Upper lobe of right lung (tissue), 1 donor: ENCODE measurements at places on chromosomes 4 and X.

GRCh38 chrX:130120321-130120731 lies 10.0 kb upstream of the ELF4 start:
- DNase-seq, result no peak

DNA sequence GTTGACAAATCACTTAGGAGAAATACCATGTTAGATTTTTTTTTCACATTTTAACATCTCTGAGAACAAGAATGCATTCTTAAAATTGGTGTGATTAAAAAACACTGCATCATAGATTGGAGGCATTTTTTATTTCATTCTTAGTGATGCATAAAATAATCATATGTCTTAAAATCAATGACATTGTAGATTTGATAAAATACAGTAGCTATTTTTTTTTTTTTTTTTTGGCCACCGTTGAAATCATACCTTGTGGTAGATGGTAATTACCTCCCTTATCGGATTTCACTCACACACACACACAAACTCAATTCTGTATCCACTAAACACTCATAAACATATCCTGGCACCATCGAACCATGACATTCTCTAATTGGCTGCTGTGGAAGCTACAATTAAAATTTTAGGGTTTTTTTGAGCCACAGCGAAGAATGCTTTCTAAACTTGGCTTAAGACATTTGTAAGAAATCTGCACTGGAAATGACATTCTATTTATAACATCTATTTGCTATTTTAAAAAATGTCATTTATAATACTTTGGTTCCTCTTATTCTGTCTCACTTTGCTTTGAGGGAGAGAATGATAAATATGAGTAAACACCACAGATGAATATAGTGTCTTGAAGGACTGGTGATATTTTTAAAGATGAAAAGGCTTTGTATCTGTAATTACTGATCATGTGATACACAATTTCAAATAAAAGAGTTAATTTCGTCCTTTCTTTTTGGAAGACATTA lies 60.1 kb downstream of the CCSER1 start:
- DNase-seq, result no peak

DNA sequence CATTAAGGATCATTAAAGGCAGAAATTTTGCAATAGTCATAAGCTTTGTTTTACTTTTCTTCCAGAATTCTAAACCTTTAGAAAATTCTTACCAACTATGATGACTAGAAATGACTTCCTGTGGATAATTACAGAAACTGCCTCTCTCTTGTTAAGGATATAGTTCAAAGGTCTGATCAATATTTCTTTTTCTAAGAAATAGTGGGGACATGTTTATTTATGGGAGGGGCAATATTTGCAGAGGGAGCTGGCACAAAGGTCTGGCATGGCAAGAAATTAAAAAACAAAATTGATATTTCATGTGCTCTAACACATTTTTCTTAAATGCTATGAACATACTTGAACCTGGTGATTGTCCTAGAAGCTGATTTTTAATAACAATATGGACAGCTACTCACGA lies 448.9 kb downstream of the KCTD8 start:
- no peak for DNase-seq

DNA sequence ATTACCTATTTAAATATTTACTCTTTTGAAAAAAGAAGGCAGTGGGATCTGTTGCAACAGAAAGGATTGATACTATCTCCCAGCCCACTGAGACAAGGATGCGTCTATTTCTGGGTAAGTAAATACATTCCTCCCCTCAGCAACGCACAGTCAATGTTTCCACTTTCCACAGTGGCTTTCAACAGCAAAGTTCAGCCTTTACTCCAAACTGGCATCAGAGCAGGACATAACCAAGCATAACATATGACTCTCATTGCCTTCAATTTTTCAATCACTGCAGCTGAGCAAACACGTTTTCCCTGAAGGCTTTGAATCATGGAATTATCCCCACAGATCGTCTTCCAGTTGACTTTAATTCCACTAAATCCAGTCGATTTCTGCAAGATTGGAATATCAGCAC lies 160.3 kb upstream of the FRG1 start:
- DNase-seq, result no peak

- no peak for DNase-seq
Measured at GRCh38 chrX:143781103-143781502, 60.6 kb upstream of the SPANXN2 start.

DNA sequence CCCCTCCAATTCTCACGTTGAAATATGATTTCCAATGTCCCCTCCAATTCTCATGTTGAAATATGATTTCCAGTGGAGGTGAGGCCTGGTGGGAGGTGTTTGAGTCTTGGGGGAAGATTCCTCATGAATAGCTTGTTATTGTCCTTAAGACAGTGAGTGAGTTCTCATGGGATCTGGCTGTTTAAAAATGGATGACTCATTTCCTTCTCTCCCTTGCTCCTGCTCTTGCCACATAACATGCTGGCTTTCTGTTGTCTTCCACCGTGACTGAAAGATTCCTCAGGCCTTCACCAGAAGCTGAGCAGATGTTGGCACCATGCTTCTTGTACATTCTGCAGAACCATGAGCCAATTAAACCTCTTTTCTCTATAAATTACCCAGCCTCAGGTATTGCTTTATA lies 346.8 kb upstream of the TECRL start:
- DNase-seq, result no peak

GRCh38 chr4:163542275-163542674 lies 47.8 kb downstream of the TMA16 start:
- DNase-seq, result no peak

GRCh38 chr4:77308843-77309242 lies 151.8 kb downstream of the CCNG2 start:
- DNase-seq, result no peak

- peak; percentile 91 for DNase-seq
Measured at GRCh38 chr4:151015459-151016347, 619 bp upstream of the LRBA start.

DNA sequence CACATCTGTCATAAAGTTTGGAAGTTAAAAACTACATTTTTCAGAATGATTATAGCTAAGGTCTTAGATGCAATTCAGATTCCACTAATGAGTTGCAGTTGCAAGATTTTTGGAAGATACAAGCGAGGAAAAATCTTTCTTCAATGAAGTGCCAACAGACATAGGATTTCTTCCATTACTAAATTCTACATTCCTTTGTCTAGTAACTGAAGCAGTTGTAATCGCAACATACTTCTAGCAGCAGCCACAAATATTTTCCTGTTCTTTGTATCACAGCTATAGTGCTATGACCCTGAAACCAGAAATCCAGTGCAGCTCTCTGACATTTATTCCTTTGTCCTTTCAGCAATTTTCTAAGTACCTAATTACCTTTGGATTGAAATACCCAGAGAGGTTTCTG lies 225.2 kb upstream of the SLIT2 start:
- DNase-seq, result no peak

DNA sequence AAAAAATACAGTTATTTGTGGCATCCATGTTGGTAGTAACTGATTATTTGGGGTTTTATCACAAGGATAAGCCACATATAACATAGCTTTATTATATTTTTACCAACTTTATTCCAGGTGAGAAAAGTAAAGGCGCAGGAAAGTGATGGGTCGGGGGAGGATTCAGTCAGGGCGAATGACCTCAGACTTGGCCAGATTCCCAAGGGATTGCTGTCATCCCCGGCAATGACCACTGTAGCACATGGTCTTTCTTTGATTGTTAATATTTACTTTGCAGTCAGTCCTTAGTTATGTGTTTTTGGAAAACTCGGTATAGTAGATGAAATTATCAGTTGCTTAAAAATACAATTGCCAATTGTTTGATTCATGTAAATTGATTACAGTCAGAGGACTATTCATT lies 17.6 kb downstream of the GRIA3 start:
- DNase-seq, result no peak

- no peak for DNase-seq
Measured at GRCh38 chr4:102301167-102301566, 44.1 kb downstream of the SLC39A8 start.

- no peak for DNase-seq
Measured at GRCh38 chrX:97843200-97843811, 959.6 kb downstream of the RPA4 start.

DNA sequence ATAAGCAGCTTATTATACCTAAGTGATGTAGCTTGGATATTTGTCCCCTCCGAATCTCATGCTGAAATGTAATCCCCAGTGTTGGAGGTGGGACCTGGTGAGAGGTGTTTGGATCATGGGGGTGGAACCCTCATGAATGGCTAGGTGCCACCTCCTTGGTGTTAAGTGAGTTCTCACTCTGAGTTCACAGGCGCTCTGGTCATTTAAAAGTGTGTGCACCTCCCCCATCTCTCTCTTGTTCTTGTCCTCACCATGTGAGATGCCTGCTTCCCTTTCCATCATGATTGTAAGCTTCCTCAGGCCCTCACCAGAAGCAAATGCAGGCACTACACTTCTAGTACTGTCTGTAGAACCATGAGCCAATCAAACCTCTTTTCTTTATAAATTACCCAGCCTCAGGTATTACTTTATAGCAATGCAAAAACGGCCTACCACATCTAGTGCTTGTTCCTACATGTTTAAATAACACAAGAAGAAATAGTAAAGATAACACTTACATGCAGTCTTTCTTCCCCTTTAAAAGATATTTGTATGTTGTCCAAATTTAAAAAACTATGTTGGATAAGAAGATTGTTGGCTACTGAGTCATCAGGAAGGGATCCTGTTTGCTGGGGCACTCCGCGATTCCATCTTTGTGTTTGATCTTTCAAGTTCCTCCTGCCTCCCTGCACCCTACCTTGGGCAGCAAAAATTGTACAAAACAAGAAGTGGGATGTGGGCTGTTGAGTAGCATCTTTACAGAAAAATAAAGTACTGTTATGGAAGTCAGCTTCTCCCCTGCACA lies 29.7 kb downstream of the PPP1R2C start:
- DNase-seq, result no peak

- DNase-seq, result no peak
Measured at GRCh38 chr4:158681629-158682028, 9.5 kb downstream of the ETFDH start.

DNA sequence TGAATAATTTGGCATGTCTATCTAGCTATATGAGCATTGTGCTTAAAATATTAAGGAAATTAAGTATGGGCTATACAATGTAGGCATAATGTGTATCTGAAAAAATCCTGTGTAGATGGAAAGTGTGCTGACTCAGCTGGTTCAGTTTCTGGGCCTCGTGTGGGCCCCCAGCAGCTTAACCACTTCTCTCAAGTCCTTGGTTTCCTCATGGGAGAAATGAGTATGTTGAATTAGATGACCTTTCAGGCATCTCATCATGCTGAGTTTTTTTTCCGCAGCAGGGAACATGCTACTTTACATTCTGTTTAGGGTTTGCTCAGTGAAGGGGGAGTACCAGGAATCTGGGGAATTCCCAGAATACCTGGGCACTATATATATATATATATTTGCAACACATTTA lies 30.5 kb downstream of the RHOH start:
- no peak for DNase-seq

- DNase-seq, result peak; percentile 71
Measured at GRCh38 chrX:42714981-42715700, 62.8 kb downstream of the PPP1R2C start.

DNA sequence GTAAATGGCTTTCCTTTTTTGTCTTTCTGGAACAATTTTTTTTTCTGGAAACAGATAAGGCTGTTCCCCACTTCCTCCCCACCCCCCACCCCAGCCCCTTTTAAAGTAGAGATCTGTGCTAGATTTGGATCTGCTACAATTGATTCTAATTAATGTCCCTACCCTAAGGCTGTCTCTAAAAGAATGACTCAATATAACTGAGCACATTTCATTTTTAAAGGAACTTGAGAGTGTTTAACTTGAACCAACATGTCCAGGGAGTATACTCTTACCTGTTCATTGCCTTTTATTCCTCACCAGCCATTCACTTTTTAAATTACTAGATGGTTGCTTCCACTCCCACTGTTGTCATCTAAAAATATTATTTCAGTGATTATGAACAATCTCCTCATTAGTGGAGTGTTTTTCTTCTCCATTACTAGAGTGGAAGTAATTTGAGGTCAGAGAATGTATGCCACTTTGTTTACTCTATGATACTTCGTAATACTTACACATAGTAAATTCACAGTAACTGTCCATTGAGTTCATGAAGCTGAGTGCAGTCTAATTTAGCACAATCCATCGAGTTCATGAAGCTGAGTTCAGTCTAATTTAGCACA lies 14.1 kb upstream of the CNOT6L start:
- DNase-seq, result no peak

- no peak for DNase-seq
Measured at GRCh38 chrX:5876984-5877596, 351.6 kb downstream of the NLGN4X start.

- DNase-seq, result no peak
Measured at GRCh38 chr4:121255986-121256750, 92.0 kb upstream of the TNIP3 start.

GRCh38 chr4:88333741-88334405 lies 44.8 kb upstream of the HERC6 start:
- DNase-seq, result no peak

DNA sequence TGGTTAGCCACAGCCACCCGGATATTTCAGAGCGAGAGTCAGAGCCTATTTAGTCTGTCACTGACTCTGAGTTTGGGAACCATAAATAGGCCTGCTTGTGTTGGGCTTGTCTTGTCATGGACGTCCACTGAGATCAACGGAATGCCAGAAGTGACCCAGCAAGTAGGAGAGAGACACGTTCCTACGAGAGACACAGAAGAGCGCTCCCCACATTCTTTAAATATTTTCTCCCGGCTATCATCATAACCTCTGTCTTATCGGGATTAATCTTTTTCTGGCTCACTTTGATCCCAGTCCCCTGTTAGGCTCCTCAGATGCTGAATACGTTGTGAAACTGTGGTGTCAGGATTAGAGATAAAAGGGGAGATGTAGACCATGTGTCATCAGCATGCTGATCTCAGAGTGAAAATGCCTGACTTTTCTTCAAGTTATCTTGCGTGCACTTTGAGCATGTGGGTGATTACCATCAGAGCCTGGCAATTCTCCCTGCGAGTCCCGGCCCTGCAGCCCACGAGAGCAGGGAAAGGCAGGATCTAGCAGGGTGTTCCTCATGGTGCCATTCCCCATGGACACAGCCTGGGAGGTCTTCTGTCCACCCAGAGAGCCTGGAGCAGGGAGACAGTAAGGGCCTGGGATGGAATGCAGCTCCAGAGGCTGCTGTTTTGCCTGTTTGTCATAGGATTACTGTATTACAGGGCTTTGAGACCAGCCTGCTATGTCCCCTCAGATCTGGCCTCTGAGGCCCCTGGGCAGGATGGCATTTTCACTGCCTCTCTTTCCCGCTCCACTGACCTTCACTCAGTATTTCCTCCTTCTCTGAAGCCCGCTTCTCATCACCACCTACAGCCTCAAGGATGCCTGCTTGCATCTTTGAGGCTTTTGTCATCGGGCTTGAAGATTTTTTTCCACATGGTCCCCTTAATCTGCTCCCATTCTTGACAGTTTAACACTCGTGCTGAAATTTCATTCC lies 2.8 kb upstream of the TENM3 start:
- no peak for DNase-seq

GRCh38 chrX:77505227-77505626 lies 58.0 kb downstream of the FGF16 start:
- no peak for DNase-seq

DNA sequence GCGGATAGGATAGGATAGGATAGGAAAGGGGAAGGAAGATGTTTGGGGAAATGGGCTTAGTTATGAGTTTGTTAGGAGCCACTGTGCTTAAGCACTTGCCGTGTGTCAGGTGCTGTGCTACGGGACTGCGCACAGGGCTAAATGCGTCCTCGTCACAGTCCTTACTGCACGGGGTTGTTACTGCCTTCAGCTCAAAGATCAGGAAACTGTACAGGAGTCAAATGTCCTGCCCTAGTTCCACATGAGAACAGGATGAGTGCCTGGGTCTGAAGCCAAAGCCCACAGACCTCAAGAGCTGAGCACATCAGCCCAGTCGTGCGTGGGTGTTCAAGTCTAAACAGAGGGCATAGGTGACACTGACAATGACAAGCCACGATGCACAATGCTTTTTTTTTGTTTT lies 15.0 kb downstream of the ACSL1 start:
- peak; percentile 77 for DNase-seq
